ENCODE measurements at places on chromosomes 7 and 10.

GRCh38 chr7:154324196-154324595 is 272.0 kb downstream of the DPP6 start:
- DNase-seq: no peak

DNA sequence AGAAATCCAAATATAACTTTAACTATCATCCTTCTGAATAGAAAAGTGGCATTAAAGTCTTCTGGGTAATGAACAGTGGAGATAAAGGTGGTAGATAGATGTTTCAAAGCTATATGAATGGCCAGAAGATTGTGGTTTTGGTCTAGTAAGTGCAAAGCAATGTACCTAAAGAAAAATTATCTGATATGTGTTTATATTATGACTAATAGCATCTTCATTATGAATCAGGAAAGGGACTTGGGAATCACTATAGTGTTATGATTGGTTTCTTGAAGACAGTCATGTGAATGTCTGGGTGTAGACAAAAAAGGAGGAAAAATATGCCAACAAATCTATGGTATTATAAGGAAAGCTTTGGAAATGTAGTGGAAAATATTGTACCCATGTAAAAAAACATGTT is 3.0 kb downstream of the ZNF518A start:
- no peak for DNase-seq

GRCh38 chr10:101708870-101709269 is 13.9 kb upstream of the FBXW4 start:
- DNase-seq: no peak

GRCh38 chr10:21507150-21507549 is 18.3 kb downstream of the SKIDA1 start:
- no peak for DNase-seq

GRCh38 chr10:131430716-131431412 is 119.3 kb upstream of the TCERG1L start:
- no peak for DNase-seq

All from DMS153 (cell line).